Choroid plexus epithelial cell (primary cell): ENCODE measurements at places on chromosomes 5 and 9.

- DNase-seq = no peak
These were observed 140.5 kb upstream of the RUSC2 start for GRCh38 chr9:35349287-35349990.

GRCh38 chr9:36207546-36208012, 16.9 kb downstream of the CLTA start:
- DNase-seq = peak; percentile 47

GRCh38 chr9:117546894-117547678, 132.2 kb upstream of the ASTN2 start:
- no peak for DNase-seq

GRCh38 chr5:123545506-123545905, 33.5 kb downstream of the CSNK1G3 start:
- peak; percentile 30 for DNase-seq

DNA sequence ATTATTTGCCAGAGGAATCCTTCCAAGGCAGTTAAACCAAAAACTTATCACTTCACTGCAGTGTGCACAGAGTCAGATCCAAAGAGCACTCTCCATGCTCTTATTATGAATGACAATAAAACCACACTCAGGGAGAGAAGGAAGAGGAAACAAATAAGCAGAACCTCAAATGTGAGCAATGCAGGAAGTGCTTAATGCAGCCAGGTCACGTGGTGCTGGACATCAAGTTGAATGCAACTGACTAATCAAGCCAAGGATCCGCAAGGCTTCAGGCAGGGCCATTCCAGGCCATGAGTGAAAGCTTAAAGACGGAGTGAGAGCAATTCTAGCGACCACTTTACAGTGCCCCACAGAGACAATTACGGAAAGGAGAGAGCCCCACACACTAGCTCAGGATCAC, 230.4 kb upstream of the PUM3 start:
- DNase-seq = no peak

DNA sequence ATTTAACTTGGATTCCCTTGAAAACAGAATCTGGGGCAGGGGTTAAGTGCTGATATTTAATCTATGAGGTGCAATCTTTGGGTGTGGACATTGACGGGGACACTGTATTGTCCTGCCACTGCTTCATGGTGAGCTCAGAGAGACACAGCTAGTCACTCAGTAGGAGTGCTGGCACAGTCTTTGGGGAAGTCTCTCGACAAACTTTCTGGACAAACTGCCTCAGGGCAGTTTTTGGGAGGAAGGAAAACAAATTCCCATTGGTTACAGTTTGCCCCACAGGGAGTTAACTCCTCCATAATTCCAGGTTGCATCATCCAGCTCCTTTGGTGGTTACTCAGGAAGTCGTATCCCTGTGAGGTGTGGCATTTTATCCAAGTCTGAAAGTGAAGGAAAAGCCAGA, 17.9 kb downstream of the HNRNPK start:
- no peak for DNase-seq

GRCh38 chr9:71783120-71783523, 14.8 kb upstream of the CEMIP2 start:
- DNase-seq = no peak

DNA sequence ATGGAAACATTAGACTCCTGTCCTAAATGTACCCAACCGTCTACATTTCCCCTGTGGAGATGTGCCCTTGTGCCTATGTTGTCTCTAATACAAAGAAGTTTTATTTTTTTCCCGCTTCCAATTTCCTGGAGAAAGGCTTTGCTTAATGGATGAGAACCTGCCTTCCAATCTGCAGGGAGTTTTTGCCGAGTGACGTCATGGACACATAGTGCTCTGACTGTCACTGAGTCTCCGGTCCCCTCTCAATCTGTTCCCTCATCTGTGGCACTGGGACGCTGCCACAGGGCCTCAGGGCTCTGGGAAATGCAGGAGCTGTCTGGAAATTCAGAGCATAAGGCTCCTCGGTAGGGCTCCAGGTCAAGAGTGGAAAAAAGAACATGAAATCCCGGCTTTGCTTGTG, 144.8 kb downstream of the PDZD2 start:
- no peak for DNase-seq

DNA sequence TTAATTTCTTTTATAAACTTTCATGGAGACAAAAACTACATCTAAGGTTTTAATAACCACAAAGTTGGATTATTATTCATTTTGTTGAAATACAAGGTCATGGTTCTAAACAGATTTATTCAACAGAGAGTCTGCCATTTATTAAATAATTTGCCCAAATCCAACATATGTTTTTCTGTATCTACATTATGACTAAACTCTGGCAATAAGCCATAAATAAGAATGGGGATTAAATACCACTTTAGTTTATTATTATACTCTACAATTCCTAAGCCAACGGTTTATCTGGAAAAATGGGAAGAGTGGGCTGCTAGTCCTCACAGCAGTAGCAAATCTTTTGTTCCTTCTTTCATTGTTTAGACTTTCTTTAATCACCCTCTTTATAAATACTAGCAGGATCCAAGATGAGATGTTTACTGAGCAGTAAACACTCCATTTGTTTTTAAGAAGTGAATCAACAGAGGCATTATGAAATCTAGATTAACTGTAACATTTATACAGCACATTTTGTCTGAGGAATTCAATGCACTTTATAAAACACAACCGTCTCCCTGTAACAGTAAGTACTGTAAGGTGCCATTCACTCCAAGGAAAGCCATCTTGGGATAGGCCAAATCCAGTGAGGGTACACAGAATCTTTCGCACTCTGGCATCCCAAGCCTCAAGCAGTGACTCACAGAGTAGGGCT, 89.7 kb downstream of the DROSHA start:
- DNase-seq = no peak
